ENCODE measurements at places on chromosomes 7 and 10.

DNA sequence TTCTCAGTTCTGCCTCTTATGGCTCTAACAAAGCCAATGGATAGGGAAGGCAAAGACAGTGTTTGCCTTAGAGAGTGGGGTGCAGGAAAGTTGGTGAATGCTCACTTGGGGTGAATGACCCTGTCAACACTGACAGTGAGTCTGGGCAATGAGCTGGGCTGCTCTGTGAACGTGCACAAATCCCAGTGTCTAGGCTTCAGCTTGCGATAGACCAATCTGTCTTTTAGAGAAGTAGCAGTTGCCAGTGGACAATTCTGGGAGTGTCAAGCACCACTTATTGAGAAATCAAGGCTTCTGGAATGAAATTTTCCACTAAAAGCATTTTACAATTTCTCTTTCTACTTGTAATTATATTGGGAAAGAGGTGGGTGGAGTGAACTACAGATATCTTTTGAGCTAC, 141.4 kb downstream of the HERPUD2 start:
- DNase-seq = no peak

GRCh38 chr10:26367771-26368170, 70.4 kb upstream of the APBB1IP start:
- DNase-seq = peak; percentile 60

DNA sequence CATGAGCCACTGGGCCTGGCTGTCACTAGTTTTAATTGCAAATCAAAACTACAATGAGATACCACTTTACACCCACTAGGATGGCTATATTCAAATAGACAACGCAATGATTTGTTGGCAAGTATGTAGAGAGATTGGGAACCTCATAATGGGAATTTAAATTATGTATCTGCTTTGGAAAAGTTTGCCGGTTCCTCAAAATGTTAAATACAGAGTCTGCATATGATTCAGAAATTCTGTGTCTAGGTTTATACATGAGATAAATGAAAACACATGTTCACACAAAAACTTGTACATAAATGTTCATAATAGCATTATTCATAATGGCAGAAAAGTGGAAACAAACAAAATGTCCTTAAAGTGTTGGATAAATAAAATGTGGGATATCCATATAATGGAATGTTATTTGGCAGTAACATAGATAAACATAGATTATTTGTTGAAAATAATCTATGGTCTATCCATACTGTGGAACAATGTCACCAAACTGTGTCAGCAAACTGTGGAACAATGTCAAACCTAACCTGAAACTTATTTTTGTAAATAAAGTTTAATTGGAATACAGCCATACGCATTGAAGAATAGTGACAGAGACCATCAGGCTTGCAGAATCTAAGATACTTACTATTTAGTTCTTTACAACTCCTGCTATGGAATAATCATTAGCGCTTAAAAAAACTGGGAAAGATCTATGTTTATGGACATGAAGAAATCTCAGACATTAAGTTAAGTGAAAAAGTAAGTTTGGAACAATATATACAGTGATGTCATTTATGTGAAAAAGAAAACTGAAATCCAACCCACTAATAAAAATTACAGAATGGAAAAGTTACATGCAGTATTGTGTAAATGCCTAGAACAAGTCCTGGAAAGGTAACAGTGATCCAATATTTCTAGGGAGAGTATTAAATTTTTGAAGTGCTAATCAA, 70.9 kb downstream of the CCDC7 start:
- no peak for DNase-seq

GRCh38 chr7:75870557-75871161, 8.2 kb upstream of the RHBDD2 start:
- no peak for DNase-seq

GRCh38 chr7:69435711-69436110, 162.6 kb upstream of the AUTS2 start:
- no peak for DNase-seq

GRCh38 chr7:78039790-78040776, 241.5 kb downstream of the PHTF2 start:
- DNase-seq = no peak

DNA sequence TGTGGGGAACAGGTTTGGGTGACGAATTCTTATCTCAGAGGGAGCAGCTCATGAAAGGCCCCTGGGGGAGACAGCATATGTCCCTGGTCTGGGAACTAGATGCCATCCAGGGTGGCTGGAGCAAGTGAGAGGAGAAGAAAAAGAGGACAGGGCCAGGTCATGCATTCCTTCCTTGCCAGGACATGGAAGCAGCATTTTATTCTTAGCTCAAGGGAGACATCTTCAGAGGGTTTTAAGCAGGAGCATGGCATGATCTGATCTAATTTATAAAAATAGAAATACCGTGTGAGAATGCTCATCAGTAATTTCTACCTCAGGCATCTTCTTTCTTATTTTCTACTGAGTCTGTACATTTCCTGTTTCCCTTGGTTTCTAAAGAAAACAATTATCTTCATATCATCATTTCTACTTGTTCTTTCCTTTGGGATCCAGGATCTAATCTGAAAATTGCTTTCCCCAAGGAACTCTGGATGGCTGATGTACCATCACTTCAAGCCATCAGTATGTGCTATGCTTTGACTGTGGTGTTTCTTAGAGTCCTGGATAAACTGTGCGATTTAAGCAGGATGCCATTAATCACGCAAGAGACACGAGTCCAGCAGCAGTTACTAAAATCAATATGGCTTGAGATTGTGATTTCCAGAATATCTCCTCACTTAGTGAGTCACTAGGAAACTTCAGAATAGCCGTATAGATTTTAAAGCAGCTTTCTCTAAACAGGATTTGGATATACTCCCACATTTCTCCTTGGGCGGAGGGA, 386.2 kb downstream of the GALNT17 start:
- DNase-seq = no peak

DNA sequence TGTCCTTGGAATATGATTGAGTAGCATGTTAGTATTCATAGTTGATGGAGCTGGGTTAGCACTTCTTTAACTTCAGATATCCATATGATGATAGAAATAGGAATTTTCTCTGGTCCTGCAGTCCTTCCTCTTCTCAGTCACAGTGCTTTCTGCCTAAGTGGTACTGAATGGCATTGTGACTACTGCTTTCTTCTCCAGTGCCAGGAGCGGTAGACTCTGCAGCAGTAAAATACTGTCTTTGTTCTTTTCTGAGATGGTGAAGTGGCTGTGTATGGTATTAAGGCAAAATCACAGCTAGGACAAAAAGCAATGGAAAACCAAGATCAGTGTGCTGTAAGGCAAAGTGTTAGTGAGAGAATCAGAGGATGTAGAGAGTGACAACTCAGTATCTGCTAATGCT, 46.6 kb downstream of the C1GALT1 start:
- no peak for DNase-seq
